Stimulated activated CD4-positive, alpha-beta T cell treated with anti-CD3 and anti-CD28 coated beads, Interleukin-2, amount 100 ng/mL, for 24 hours (primary cell): ENCODE measurements at places on chromosomes 12 and 14.
A peak's percentile ranks its signal among the peaks of the same experiment; 100 is the strongest.

DNA sequence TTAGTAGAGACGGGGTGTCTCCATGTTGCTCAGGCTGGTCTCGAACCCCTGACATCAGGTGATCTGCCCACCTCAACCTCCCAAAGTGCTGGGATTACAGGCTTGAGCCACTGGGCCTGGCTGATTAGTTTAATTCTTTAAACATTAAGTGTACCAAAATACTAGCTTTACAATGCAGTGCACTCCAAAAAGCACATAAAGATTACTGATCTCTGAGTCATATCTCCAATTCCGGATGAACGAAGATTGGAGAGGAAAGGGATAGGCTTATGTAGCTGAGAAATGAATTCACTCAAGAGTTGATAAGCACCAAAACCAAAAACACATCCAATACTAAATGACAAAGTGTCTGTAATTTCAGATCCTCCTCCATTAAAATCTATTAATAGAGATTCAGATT is 15.1 kb downstream of the NAV3 start:
- no peak for DNase-seq

DNA sequence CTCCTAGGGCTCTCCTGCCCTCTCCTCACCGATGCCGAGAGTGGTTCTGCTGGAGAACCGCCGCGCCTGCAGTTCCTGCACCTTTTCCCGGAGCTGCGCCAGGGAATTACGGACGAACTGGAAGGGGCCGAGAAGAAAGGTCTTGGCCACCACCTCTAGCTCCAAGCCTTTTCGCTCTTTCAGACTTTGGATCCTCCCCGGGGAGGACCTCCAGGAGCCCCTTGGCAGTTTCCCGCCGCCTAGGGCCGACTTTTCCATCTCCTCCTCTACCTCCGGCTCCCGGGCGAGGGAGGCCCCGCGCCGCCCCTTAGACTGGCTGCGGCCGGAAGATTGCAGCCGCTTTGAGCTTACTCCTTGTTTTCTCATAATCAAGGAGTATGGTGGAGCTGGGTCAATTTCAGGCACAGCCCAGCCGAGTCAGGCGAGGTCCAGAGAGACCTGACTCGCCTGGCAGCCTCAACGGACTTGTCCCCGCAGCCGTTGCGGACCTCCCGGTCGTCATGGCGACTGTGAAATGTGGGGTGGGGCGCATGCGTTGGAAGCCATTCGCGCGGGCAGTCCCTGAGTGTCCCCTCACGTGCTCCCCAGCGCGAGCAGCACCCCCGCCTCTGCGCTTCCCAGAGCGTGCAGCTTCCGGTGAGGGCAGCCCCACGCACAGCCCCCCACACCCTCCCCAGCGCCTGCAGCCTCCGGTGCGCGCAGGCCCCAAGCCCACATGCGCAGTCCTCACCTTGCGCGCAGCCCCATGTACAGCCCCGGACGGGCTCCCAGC is at the start of gene DPY19L2:
TSS of gene DPY19L2 (minus strand) at position 466 of the 772 bp plus-strand sequence. CDS start at position 366, 100 bp downstream.
- peak; percentile 45 for DNase-seq

DNA sequence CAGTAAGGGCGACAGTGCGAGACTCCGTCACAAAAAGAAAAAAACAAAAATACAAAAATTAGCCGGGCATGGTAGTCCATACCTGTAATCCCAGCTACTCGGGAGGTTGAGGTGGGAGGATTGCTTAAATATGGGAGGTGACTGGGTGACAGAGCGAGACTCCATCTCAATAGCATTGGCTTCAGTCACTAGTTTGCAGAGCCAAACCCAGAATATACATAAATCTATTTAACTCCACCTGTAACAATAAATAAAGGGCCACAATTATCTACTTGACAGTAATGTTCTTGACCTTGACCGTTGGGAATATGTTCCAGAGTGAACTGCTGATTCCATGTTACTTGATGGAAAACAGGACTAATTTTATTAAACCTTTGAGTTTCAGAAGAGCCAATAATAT is 198.9 kb upstream of the MDGA2 start:
- DNase-seq, result no peak

DNA sequence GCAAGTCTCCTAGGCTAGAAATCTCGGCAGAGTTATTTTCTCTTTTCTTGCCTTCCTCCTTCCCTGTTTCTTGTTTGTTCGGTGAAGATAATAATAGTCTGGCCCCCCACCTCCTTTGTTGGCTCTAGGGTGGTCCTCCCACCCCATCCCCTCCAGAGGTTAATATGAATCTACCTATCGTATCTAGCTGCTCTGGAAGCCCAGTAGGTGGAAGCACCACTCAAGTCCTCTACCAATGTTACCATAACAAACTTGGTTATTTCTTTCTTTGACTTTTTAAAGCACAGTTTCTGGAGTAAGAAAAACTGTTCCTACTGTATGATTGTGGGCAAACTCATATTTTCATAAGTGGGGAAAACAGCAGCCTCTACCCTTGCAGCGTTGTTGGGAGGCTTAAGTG is 19.7 kb upstream of the GRIP1 start:
- no peak for DNase-seq

- no peak for DNase-seq
Measured at GRCh38 chr12:104499668-104500332, 43.1 kb downstream of the CHST11 start.

DNA sequence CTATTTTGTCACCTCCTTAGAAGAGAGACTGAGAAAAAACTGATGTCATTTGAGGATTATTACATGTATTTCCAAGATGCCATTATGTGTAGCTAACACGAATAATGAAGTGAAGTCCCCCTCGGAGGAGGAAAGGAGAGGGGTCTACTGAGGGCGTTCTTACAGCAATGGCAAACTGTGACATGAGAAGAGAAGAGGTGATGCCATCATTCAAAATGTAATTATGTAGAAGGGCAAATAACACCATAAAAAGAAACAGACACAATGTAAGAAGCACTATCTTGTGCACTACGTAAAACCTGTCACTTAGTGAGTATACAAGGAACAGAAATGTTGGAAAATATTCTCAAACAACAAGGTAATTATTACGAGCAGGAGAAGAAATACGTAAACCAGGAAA is 126.5 kb downstream of the NELL2 start:
- no peak for DNase-seq

DNA sequence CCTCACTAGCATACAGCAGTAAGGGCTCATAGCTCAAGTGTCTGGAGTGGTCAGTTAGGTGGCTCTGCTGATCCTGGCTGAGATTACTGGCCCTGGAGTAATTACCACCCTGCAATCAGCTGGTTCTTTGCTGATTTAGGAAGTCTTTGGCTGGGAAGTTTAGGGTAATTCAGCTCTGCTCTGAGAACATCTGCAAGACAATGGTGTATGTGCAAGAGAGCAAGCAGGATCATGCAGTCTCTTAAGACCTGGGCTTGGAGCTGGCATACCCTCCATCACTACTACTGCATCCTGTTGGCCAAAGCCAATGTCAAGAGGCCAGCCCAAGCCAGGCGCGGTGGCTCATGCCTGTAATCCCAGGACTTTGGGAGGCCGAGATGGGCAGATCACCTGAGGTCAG is 159.0 kb downstream of the NDUFA12 start:
- DNase-seq, result no peak
